ENCODE measurements at places on chromosomes 7 and 10. TPM values are rescaled to one million over a fixed set of nuclear protein-coding genes. Genes with fewer than 3 reads are reported as not detected.

DNA sequence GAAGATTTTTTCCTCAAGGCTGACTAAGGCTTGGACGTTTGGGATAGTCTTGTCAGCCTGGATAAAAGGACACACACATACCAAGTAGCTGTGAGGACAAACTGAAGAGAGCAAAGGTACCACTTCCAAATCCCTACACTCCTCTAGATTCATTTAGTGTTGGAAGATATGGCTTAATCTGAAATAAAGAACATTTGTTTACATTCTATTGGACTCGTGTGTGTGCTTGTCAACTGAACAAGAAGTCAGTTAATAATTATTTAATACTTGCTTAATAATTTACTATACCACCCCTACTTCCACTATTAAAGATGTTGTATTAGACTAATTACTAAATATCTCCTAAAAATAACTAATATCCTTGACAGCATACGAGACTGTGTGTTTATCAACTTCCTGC is 23.3 kb upstream of the DYNC1I1 start:
- no peak for DNase-seq

DNA sequence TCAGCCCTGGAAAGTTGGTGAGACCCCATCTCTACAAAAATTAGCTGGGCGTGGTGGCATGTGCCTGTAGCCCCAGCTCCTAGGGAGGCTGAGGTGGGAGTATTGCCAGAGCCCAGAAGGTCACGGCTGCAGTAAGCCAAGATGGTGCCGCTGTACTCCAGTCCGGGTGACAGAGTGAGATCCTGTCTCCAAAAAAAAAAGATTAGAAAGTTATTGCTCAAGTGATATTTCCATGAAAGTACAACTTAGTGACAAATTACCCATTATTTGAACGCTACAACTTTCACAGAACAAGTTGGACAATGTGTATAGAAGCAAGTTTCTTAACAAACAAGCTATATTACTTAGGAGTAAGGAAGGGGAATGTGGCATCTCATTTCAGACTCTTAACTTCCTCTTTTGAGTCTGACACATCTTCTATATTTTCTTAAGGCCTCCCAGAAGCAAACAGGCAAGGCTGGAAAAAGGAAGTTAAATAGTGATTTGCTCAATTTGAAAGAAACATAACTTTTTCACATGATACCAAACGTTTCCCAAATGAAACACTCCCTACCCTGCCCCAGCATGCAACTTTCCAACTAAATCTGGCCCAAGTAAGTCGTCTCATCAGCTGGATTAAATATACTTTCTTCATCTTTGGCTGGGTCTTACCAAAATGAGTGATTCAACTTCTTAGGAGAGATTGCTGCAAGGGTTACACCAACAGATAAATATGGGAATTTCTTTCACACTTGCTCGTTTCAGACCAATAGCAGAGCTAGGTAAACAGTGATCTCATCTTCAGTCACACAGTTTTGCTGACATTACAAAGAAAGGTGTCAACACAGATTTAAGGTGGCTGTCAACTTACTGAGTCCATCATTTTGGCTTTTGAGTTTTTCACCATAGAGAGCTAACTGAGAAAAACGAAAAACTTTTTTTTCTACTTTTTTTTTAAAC is 66.3 kb upstream of the KLF6 start:
- DNase-seq = no peak

DNA sequence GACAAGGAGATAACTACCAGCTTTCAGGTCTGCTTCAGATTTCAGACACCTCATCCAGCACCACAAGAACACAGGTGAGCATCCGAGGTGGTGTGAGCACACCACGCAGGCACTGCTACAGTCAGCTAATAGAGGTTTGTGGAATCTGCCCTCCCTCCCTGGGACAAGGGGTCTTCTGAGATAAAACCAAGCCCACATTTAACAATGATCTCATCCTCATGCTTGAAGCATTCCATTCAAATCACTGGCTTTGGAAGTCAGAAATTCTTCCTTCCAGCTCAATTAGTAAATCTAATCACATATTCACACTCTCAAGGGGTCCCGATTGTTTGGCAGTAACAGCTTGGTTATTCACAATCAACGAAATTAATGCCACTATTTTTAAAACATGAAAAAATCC is 331.4 kb downstream of the ELMO1 start:
- no peak for DNase-seq

DNA sequence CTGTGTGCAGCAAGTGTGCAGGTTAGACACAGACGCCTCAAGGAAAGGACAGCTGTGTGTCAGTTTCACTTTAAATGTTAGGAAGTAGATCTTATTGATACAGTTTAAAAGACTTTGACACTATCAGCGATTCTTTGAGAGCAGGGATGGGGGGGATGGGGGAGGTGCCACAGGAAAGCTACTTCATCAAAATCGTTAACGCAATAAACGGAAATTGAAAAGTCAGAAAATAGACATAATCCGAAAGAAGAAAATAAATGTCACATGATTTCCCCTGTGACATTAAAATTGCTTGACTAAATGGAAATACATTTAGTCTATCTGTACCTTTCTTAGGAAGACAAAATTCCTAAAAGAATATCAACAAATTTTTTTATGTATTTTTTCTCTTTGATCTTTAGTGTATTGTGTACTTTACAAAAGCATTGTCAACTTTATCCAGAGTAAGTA is 476 bp upstream of the ZNF33B start:
- no peak for DNase-seq

DNA sequence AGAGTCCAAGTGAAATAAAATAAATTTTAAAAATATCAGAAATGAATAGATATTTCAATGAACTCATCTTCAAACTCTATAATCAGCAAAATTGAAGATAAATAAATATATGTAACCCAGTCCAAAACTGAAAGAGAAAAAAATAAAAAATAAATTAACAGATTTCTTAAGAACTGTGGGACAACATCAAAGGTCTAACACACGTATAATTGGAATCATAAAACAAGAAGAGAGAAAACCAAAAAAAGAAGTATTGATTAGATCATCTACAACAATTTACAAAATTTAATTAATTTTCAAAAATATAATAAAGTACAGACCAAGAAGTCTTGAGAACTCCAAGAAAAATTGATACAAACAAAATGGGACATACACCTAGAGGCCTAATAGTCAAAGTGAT is 625.8 kb upstream of the SORCS1 start:
- DNase-seq = no peak

- peak; percentile 55 for DNase-seq
Measured at GRCh38 chr10:46526682-46527038, 29.8 kb downstream of the GPRIN2 start.

- no peak for DNase-seq
Measured at GRCh38 chr10:27986821-27987220, 12.1 kb downstream of the ODAD2 start.

The HGF gene
- total RNA-seq = 10.8 TPM

Data from dorsolateral prefrontal cortex (tissue), 122 donors.